Kasumi-1 (cell line): ENCODE measurements at places on chromosomes 5 and 9.

DNA sequence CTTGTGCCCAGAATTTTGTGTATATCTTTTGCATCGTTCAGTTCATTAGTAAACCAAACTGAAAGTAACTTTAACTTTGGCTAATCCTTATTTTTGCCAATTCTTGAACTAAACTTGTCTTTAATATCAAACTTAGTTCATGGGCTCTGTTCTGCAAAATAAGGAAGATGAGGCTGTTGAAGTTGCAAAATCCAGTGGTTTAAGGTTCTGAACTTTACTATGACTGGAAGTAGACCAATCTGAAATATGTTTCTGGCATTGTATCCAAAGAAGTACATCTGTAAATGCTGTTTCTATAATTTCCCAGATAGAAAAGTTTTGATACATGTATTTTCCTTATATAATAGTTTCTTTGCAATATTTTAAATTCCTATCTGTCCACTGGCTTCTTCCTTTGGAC is 238.1 kb downstream of the CETN3 start:
- no peak for DNase-seq

- no peak for DNase-seq
These were observed 73.7 kb downstream of the PDE4D start for GRCh38 chr5:59819806-59820205.

DNA sequence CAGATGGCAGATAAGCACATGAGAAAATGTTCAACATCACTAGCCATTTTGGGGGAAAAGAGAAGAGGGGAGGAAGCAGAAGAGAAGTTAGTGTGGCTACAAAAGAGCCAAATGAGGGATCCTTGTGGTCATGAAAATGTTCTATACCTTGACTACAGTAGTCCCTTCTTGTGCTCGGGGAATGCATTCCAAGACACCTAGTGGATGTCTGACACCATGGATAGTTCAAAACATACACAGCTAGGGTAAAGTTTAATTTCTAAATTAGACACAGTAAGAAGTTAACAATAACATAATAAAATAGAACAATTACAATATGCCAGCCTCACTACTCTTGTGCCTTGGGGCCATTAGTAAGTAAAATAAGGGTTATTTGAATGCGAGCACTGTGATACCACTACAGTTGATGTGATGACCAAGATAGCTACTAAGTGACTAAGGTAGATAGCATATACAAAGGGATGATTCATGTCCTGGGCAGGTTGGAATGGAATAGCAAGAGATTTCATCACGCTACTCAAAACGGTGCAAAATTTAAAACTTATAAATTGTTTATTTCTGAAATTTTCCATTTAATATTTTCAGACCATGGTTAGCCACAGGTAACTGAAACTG is 344.1 kb downstream of the NR2F1-AS1 start:
- DNase-seq: no peak

GRCh38 chr5:127019928-127020327 is 10.4 kb downstream of the MARCHF3 start:
- no peak for DNase-seq

- no peak for DNase-seq
These were observed 198.1 kb downstream of the GADD45G start for GRCh38 chr9:89802781-89803355.

- DNase-seq: no peak
These were observed 439.0 kb downstream of the CSNK1G3 start for GRCh38 chr5:123950701-123951581.

DNA sequence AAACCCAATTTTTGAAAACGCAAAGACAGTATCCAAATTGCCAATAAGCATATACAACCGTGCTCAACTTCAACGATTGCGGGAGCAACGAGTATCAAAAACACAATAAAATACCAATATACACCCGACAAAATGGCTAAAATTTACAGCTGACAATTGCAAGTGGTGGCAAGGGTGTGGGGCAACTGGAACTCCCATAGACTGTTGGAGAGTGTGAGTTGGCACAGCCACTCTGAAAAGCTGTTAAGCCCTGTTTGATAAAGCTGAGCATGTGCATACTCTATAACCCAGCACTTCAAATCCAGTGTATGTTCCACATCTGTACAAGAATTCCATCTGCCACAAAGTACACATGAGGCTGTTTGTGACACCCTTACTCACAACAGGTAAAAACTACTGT is 20.3 kb upstream of the NKD2 start:
- no peak for DNase-seq

GRCh38 chr9:70040376-70040903 is 3.2 kb upstream of the MAMDC2 start:
- DNase-seq: no peak

- DNase-seq: no peak
These were observed 233.5 kb upstream of the PCSK5 start for GRCh38 chr9:75657015-75657414.

- no peak for DNase-seq
These were observed 82.3 kb downstream of the CRB2 start for GRCh38 chr9:123438321-123438720.

DNA sequence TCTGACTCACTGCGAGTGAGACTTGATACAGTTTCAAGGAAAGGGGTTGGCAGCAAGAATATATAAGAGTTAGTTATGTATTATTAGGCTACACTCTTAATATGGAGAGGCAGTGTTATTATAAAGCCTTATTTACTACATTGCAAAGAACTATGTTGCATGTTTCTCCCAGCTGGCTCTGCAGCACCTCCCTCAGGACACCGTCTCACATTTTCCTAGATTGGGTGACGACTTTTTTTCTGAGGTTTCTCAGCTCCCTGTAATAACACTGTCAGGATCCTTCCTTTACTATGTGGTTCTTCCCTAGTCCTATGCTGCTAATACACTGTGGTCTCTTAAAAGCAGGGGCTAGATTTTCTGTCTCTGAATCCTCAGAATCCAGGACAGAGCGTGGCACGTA is 153.7 kb downstream of the INSYN2B start:
- peak; percentile 27 for DNase-seq

- DNase-seq: no peak
These were observed 7.8 kb upstream of the TEX48 start for GRCh38 chr9:114689813-114690212.

DNA sequence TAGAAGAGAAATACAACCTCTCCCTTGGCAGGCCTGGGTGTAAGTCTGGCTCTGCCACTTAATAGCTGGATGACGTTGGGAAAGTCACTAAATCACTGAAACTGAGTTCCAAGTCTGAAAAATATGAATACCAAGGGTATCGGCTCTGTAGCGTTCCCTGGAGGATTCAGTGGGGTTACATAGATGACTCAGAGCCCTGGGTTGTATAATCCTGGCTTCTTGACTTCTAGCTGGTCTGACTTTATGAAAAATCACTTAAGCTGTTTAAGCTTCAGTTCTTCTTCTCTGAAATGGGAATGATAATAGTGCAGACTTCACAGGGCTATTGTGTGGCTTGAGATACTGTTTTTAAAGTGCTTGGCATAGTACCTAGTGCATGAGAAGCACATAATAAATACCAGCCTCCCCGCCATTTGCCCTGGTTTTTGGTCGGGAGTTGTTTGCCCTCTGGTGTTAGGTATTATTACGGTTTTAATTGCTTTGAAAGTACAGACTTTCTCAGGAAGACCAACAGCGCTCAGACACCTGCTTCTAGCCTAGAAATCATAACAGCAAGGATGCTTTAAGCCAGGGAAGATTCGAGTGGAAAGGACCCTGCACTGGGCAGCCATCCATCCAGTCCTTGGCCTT is 43.0 kb downstream of the CYFIP2 start:
- no peak for DNase-seq

- no peak for DNase-seq
These were observed 15.2 kb downstream of the FNBP1 start for GRCh38 chr9:130027533-130028365.

DNA sequence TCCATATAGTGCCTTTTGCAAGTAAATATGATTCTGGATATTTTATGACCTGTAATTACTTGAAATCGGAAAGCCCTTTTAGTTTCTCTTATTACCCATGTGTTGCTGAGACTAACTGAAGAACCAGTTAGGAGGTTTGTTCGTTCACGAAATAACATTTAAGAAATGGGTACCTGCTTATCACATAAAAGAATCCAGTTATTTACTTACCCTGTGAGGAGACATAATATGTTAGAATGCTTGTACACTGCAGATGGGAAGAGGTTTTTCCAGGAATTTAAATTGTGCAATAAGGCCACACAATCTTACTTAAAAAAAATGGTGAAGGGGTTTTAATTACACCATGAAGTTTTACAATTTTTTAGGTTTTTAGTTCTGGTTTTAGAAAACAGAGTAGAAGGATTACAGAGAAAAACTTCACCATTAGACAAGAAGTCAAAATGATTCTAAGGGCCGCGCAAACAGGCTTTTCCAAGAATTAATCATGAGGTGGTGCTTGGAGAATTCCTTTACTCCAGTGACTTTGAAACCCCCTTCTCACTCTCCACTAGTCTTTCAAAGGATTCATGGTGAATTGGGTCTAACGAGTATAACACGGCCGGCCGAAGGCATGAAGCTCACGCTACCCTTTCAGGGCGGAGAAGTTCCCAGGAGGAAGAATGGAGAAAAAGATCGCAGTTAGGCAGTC is 1.1 kb upstream of the PTGER4 start:
- no peak for DNase-seq
